ENCODE measurements at places on chromosomes 6 and 20. TPM values are rescaled to one million over a fixed set of nuclear protein-coding genes. Genes with fewer than 3 reads are reported as not detected.

DNA sequence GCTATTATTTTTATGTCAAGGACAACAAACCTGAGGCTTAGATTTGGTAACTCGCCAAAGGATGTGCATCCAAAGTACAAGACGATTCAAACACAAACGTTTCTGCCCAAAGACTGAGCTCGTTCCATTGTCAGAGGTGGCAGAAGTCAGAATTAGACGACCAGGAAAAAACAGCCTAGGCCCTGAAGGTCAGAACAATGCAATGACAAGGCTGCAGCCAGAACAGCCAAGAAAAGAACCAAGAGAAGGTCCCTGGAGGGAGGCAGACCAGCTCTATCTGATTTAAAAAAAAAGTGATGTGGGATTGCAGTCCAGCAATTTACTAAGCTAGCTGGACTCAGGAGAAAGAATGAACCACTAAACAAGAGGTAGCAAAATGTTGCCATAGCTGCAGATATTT is 54.2 kb downstream of the NCOA7 start:
- DNase-seq = no peak

DNA sequence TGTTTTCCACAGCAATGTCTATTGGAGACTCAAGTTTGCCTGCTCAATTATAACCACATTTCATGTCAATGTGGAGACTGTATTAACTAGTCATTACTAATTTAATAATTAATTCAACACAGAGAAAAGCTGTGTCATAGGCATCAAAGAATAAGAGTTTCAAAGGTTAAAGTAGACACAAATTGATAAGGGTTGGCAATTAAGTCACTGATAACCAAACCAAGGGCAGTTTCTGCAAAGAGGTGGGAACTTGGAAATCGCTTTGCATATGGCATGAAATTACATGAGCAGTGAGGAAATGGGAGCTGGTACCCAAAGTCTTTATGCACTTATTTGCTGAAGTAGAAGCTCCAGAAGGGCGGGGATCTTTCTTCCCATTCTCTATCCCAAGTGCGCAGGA is 34.2 kb downstream of the GCLC start:
- DNase-seq = no peak

- DNase-seq = peak; percentile 45
Observed at GRCh38 chr20:43590036-43590391, 723 bp upstream of the IFT52 start.

- no peak for DNase-seq
Observed at GRCh38 chr20:17844549-17845298, 123.9 kb downstream of the SNX5 start.

DNA sequence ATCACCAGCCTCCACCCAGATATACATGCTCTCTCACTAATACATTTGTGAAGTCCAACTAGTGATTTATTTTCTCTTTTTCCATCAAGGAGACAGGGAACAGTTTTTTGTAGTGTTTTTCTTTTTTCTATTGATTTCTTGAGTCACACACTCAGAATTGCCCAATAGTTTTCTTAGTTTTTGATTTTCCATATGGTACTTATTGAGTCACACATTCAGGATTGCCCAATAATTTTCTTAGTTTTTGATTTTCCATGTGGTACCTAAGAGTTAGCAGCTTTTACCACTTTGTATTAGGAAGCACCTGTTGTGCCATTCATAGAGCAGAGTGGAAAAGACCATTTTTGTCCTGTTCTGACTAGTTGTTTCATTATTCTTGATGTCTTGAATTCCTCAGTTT is 1268.8 kb downstream of the EPHA7 start:
- no peak for DNase-seq

DNA sequence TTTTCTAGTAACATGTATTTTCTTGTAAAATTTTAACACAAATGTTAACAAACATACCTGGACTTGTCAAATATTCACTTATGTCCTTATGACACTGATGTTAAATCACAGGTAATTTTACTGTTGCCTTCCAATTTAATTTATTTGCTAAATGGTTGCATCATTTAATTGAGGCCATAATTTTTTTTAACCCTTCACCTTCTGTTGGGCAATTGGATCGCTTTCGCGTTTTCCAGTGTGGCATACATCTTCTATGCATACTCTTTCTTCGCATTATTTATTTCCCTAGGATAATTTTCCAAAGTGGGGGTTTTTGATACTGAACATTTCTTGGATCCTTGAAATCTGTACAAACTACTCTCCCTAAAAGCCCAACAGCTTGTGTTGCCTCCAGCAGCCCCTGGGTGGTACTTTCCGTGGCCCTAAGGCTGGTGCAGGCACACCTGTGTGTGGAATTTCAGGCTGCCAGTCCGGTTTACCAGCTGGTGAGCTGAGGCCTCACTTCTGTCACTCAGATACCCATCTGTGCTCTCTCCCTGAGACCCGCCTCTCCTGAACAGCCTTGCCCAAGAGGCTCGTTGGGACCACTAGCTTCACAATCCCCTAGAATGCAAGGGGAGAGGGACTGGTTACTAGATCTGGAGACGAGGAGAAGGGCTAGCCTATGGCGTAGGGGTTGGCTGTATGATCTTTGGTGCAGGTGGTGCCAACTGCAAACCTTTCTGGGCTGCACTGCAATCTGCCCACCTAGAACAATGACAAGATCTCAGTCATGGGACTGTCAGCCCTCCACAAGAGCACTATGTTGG is 11.2 kb upstream of the C20orf144 start:
- DNase-seq = no peak

GRCh38 chr6:37033255-37033654 is 27.8 kb downstream of the FGD2 start:
- DNase-seq = peak; percentile 78

- no peak for DNase-seq
Observed at GRCh38 chr6:136134268-136134667, 115.8 kb downstream of the MTFR2 start.

DNA sequence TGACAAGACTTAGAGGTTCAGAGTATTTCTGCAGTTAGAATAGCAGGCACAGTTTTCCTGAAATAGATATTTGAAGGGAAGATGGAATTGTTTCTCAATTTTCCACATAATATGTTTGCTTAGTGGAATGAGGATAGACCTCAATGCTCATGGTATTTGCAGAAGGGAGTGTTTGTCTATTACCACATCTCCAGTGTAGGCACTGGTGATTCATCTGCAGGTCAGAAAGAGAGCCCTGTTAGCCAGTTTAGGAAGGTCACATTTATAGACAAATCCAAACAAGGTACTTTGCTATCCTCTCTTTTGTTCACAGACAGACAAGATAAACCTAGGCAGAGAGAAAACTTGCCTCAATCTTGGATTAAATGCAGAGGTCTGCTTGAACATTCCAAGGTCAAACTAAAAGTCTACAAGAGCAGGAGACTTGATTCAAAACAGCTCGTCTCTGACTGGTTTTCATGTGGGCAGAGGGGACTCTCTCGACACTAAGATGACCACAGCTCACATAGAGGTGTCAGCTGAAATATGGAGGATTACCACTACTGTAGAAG is 22.8 kb downstream of the ISM1 start:
- DNase-seq = no peak

- no peak for DNase-seq
Observed at GRCh38 chr20:16346956-16347355, 226.3 kb downstream of the KIF16B start.

- no peak for DNase-seq
Observed at GRCh38 chr6:145373826-145374225, 361.5 kb downstream of the EPM2A start.

DNA sequence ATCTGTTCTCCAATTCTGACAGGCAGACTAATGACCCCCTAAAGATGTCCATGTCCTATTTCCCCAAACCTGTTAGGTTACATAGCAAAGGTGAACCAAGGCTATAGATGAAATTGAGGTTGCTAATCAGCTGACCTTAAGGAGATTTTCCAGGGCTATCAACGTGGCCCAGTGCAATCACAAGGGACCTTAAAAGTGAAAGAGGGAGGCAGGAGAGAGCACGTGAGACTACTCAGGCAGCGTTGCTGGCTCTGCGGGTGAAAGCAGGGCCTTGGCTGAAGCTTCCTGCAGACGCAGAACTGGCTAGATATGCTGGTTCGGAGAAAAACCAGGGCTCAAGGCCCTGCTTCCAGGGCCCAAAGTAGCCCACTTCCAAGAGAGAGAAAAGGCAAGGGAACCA is 78.7 kb downstream of the NCOA7 start:
- no peak for DNase-seq

GRCh38 chr6:16663901-16664300 is 97.4 kb downstream of the ATXN1 start:
- no peak for DNase-seq

- no peak for DNase-seq
Observed at GRCh38 chr6:18680842-18681241, 293.7 kb downstream of the RNF144B start.

DNA sequence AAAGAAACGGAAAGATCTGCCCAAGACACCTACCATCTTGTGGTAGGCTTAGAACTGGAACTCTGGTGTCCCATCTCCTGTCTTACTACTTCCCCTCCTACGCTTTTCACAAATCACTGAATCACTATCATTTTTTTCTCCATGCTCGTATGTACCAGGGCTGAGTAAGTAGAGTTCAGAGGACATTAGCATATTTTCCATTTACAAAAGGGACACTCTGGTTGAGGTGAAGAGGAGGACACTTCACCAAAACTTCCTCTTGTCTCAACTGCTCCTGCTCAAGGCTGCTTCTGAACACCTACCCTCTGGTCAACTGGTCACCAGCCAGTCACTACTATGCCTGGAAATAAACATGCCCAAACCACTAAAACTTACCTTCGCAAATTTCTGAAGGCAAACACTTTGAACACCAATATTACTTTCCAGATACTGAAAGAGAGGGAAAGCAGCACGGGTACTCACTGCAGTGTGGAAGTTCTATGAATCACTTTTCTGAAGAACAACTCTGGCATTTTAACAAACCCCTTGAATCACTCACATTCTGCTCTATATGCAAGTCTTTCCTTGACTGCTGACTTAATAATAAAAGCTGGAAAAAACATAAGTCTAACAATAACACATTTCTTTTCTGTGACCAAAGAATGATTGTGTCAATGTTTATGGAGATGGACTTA is 123.3 kb downstream of the INSM1 start:
- DNase-seq = peak; percentile 49

- no peak for DNase-seq
Observed at GRCh38 chr6:129871221-129871620, 10.1 kb upstream of the TMEM244 start.

DNA sequence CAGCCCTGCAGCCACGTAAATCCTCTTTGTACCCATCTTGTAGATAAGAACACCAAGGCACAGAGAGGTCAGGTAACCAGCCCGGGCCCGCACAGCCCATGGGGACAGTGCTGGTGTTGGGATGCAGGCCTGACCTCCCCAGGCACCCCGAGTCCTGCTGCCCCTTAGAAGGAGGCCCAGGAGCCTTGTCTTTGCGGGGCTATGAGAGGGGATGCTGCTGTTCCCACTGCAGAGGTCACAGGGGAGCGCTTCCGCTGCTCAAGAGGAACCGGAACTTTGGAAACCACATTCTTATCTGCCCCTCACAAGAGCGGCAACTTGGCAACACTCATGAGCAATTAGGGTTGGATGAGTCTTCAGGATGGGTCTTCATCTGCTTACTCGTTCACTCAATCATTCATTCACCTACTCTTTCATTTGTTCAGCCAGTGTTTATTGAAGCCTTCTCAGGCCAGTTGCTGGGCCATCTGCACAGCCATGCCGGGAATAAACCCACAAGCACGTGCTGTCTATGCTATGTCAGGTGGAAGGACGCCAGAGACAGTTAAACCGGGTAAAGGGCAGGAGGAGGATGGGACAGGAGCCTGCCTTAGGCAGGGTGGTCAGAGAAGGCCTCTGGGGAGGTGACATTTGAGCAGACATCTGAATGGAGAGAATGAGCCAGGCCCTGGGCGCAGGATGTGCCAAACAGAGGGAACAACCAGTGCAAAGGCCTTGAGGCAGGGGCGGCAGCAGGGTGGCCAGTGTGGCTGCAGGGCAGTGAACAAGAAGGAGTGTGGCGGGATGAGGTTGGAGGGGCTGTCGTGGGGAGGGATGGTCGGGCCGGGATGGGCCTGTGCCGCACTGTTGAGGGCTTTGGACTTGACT is 60.8 kb downstream of the RBM38 start:
- peak; percentile 21 for DNase-seq

DNA sequence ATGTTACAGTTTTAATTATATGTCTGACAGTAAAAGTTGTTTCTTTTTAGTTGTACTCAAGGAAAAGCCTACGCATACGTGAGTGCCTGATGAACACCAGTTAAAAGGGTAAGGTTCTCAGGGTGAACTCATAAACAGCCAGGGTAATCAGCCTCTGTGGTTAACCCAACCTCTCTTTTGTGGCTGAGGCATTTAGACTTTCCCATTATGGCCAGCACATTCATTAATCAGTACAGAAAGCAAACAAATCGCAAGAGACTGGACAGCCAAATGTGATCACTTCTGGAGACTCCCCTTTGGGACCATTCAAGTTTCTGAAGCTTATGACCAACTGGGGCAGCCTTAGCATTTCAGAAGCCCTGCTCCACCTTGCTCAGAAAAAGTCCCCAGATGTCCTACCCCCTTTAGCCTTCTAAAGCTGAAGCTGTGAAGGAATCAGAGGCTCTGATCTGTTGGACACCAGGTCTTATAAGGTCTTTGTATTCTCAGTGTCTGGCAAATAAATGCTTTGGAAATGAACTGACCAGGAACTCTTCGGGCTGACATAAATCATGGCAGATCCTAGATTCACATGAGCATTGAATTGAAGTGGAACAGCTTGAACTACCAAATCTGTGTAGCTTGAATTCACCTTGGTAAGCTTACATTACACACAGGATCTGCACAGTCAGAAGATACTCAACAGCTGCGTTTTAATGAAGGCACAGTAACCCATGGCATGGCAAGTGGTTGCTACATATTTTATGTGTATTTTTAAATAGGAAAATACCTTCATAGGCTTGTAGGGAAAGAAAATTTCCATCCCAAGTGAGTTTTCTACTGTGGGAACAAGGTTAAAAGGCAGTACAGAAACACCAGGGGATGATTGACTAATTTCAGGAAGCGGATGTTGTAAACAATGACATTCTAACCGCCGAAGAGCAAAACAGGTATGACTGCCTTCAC is 18.7 kb downstream of the IL20RA start:
- DNase-seq = peak; percentile 7

- DNase-seq = no peak
Observed at GRCh38 chr20:8764344-8764962, 304.4 kb upstream of the PLCB4 start.

DNA sequence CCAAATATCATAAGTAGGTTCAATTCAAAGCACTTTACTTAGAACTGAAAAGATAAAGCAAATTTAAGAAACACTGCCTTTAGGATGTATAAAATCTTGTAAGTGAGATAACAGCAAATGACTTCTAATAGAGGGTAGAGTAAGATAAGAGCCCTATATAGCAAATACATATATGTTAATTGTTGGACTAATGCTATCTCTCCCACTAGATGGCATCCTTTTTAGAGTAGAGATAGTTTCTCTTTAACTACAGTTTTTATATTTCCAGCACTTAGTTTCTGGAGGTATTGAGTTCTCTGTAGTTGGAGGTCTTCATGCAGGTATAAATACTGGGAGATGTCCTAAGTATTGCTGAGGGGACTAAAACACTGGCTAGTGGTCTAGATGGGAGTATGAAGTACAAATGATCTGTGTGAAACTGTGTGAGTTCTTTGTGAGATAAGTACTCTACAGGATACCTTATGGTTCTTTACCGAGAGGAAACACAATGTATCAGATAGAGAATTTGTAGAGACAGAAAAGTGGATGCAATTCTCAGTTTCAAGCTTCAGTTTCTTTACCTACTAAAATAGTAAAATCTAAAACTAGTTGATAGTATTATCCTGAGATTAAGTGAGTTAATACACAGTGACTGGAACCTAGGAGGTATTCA is 399.3 kb downstream of the KHDRBS2 start:
- DNase-seq = no peak

Gene OPRM1
- not detected for total RNA-seq

Gene ZSCAN31
- 1.3 TPM for total RNA-seq

Gene POLR3F
- 9.8 TPM for total RNA-seq

Gene SLC17A9
- total RNA-seq = 16.5 TPM

Gene ULBP1
- total RNA-seq = 5.0 TPM

Gene CST4
- not detected for total RNA-seq
